ENCODE measurements at places on chromosomes 13 and 19.

- no peak for DNase-seq
Measured at GRCh38 chr13:89407357-89407756, 1736.2 kb downstream of the SLITRK5 start.

- DNase-seq, result peak; percentile 21
Measured at GRCh38 chr13:32010136-32010535, 21.4 kb upstream of the FRY start.

DNA sequence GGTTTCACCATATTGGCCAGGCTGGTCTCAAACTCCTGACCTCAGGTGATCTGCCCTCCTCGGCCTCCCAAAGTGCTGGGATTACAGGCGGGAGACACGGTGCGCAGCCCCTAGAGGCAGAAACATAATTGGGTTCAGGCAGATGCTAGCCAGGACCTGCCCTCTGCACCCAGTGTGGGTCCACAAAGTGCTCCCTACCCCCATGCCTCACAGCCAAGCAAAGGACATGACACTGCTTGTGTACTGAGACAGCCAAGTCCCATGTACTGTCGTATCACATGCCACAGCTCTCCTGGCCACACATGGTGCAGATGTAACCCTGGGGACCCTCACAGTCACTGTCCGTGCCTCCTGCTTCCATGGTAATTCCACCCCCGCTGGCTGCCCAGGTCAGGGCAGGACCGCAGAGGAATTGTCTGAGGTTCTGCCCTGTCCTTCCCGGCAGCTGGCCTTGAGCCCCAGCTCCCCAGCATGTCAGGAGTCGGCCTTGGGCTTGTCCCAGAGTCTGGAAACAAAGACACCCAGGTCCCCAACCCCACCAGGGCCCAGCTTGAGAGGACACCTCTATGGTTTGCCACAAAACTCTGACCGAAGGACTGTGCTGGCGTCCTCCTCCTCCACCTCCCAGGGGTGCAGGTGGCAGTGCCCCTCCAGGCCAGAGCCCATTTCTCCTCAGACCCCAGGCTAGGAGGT is 7.6 kb downstream of the PRR36 start:
- no peak for DNase-seq

DNA sequence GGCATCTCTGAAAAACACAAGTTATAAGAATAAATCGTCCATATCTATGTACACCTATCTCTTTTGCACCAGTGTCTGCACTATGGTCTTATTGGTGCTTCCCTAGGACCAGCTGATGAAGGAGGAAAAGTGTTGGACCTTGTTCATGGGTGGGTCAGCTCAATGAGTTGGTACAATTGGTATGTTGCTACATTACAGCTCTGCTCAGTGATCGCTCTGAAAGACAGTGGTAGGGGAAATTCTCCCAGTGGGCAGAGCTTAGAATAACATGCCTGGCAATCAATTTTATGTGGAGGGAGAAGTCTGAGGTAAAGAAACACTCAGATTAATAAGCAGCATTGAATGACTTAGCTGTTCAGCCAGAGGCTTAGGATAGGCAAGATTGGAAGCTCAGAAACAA is 138.7 kb upstream of the KL start:
- DNase-seq, result no peak

DNA sequence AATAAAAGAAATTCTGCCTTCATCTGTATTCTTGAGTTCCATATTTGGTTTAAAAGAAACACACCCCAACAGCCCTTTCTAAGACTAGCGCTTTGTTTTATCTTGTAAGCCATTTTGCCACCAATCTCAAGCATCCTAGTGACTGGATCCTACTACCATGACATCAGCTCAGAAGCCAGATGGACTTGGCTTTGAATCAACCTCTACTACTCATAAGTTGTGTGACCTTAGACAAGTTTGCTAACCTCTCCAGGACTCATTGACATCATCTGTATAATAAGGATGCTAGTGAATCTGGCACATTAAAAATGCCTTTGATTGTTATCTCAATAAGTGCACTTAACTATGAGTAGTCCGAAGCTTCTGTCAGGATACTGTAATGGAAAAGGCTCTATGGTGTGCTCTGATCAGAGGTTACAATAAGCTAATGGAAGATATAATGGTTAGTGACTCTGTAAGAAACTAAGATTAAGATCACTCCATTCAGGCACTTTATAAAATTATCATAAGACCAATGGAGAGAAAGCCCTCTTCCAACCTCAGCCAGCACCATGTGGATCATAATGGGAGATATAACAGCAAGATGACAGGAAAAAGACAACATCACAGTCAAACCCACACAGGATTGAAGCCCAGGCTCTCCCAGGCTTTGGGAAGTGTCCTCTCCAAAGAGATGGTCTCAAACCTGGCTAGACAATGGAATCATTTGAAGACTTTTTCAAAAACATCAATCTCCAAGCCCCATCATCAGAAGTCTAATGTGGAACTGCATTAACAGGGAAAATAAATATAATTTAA is 180.6 kb upstream of the MIR17HG start:
- no peak for DNase-seq

GRCh38 chr19:33687481-33688170 is 65.9 kb downstream of the CHST8 start:
- DNase-seq, result no peak

- DNase-seq, result no peak
Measured at GRCh38 chr13:26784704-26785639, 24.4 kb upstream of the GPR12 start.

- DNase-seq, result no peak
Measured at GRCh38 chr13:99614465-99614885, 113.2 kb downstream of the TM9SF2 start.

- DNase-seq, result no peak
Measured at GRCh38 chr13:40434516-40435397, 231.7 kb downstream of the FOXO1 start.

GRCh38 chr19:30684613-30685012 is 312.4 kb downstream of the ZNF536 start:
- DNase-seq, result no peak

DNA sequence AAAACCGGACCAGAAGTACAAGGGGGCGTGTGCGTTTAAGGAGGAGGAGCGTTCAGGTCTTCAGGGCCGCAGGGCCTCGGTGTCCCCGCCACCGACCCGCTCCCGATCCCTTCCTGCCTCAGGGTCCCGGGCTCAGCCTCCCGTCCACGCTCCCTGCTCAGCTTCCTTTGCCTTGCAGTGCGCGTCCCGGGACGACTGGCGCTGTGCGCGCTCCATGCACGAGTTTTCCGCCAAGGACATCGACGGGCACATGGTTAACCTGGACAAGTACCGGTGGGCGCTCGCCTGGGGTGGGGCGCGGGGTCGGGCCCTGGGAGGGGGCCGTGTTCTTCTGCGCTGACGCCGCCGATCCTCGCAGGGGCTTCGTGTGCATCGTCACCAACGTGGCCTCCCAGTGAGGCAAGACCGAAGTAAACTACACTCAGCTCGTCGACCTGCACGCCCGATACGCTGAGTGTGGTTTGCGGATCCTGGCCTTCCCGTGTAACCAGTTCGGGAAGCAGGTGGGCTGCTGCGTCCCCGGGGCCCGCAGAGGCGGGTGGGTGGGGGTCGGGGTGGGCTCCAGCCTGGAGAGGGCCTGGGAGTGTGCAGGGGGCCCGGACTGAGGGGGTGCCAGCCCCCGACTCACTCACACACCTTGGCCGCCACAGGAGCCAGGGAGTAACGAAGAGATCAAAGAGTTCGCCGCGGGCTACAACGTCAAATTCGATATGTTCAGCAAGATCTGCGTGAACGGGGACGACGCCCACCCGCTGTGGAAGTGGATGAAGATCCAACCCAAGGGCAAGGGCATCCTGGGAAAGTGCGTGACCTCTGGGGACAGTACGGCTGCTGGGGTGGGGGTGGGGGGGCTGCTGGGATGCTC is 1.4 kb downstream of the GPX4 start:
- peak; percentile 55 for DNase-seq

- DNase-seq, result no peak
Measured at GRCh38 chr19:3826163-3826562, 40.0 kb upstream of the MATK start.

- DNase-seq, result no peak
Measured at GRCh38 chr19:55638864-55639359, 1.9 kb upstream of the ZNF580 start.

DNA sequence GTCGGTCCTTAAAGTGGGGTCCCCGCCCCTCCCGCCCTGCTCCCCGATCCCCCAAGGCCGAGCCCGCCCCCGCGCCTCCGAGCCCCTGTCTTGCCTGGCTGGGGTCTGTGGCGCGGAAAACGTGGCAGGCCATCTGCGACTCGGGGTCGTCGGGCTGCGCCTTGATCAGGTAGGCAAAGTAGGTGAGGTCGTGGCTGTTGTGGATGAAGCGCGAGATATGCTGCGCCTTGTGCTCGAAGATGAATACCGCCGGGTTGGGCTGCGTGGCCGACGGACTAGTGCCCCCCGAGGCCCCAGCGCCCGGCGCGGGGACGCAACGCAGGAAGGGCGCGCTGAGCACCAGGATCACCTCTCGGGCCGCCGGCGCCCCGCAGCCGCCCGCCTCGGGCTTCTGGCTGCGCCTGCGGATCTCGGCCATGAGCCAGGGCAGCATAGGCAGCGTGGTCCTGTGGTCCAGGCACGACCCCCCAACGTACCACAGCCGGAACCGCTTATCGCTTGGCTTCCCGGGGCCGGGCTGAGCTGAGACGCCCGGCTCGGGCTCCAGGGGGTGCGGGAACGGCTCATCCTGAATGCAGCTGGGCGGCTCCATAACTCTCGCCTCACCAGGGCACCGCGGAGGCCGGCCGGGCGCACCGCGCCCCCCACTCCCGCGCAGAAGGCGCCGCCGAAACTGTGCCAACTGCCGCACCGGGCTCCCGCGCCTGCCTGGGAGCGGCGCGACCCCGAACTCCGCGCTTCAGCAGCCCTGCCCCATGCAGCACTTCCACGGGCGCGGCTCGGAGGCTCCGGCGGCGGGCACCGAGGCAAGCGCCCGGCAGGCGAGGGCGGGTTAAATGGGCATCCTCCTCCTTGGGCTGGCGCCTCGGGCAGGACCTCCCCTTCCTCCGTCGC is 546 bp downstream of the TBC1D4 start:
- DNase-seq, result no peak

- no peak for DNase-seq
Measured at GRCh38 chr19:31548941-31549340, 199.7 kb upstream of the TSHZ3 start.

DNA sequence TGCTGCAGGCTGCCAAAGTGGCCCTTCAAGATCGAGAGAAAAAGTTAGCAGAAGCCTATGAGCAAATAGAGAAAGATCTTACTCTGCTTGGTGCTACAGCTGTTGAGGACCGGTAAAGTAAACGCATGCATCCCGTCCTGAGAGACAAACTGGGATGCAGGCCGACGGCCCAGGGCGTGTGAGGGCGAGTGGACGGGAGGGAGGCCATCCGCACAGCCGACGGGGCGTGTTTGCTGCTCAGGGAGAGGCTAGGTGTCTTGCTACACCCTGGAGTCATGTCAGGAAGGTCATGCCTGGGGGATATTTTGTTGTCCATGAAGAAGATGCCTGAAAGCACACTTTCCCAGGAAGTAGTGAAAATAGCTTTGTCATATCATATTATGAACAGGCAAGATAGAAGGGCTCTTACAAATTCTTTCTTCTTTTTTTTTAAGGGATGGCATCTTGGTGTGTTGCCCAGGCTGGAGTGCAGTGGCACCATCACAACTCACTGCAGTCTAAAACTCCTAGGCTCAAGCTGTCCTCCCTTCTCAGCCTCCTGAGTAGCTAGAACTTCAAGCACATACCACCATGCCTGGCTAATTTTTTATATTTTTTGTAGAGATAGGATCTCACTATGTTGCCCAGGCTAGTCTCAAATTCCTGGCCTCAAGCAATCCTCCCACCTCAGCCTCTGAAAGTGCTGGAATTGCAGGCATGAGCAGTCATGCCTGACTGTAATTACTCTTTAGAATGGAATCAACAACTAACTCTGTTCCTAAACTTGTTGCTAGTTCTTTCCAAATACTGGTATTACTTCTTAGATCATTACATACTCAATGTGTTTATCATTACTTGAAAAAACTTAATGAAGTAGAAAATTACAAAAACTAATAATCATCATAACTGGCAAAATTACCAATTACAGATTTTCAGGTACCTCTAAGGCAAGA is 117.6 kb upstream of the MCF2L start:
- no peak for DNase-seq

- no peak for DNase-seq
Measured at GRCh38 chr13:105929505-105929904, 606.0 kb downstream of the EFNB2 start.

DNA sequence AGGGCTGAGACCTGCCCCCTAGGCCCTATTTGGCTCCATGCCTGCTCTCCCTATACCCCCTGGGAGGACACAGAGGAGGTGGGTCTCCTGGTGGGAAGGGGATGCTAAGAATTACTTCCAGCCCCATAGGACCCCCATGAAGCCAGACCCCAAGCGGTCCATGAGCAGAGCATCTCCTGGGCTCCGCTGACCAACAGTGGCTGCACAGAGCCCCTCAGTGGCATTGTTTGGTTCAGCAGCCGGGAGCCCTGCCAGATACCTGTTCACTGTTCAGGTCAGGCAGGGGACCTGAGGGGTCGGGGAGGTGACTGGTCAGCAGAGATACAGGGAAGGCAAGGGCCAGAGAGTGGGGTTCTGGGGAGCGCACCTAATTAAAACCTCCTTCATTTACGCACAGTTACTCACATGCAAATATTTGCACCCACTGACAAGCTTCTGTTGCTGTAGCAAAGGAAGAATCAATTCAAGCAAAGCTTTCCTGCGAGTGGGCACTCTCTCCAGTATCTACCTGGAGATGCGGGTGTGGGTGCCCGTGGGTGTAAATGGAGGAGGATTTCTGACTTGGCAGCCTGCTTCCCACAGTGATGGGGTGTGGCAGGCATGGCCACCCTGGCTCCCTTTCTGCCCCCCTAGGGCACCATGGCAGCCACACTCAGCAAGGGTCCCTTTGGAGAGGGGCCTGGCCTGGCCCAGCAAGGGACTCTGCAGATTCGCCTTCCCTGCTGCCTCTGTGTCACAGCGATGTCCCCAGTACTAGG is 83.5 kb downstream of the CHST8 start:
- DNase-seq, result no peak

DNA sequence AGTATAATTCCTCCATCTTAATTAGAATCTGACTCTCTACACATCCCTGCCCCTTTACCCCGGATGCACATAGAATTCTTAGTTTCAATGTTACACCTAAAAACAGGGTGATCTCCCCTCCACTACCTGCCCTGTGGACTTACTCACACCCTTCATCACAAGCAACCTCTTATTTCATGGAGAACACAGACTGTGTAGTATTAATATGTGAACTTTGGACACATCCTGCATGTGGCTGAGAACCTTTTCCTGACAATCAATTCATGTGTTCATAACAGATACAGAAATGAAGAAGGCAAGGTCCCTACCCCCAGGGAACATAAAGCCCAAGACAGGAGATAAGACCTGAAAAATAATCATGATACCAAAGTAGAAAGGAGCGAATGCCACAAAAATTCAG is 11.8 kb downstream of the CEACAM6 start:
- no peak for DNase-seq

GRCh38 chr19:39405958-39406655 is 540 bp upstream of the ZFP36 start:
- no peak for DNase-seq

Measured in fibroblast of gingiva (primary cell).